Left lung (tissue), 14 donors: ENCODE measurements at places on chromosomes 1 and 21.

GRCh38 chr1:202007805-202008489 lies 2.4 kb upstream of the ELF3 start:
- peak; percentile 89 for DNase-seq

DNA sequence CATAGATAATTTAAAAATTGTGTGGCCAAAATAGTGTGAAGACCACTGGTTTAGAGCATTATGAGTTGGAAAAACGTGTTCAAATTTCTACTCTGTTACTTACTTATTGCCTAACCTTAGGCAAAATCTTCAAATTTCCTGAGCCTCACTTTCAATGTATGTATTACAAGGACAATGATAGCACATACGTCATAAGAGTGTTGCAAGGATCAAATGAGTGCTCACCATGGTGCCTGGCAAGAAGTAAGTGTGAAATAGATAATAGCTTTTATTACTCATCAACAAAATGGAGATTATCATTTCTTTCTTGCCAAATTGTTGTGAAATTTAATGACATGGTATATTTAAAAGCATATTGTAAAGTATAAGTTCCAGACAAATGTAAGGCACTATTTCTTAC lies 57.2 kb downstream of the FH start:
- DNase-seq, result no peak

GRCh38 chr1:234477386-234478151 lies 1.4 kb downstream of the TARBP1 start:
- no peak for DNase-seq

DNA sequence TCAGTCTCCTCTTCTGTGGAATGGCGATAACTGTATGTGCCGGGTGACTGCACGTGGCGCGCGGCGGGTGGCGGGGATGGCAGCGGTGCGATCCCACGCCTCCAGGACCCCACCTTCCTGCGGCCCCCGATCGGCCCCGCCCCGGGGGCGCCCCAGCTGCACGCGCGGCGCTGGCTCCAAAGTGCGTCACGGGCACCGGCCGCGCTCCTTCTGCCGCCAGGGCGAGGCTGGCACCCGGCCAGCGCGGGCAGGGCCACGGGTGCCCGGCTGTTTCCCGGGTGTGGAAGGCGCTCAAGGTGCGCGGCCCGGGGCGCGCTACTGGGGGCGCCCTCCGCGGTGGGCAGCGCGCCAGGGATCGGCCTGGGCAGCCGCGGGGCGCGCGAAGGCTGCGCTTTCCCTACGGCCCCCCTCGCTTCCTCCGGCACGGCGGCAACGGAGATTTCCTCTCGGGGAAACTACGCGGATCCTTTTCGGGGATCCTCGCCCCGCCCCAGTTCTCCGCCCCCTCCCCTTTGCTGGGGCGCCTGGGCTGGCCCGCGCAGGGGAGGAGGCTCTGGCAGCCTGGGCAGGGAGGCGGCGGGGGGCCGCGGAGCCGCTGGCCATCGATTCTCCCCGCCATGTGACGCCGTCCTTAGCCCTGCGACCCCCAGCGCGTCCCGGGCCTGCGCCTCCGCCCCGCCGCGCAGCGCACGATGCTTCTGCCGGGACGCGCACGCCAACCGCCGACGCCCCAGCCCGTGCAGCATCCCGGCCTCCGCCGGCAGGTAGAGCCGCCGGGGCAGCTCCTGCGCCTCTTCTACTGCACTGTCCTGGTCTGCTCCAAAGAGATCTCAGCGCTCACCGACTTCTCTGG lies at the start of gene EVA1C:
TSS of gene EVA1C (plus strand) at position 545 of the 853 bp plus-strand sequence. CDS start at position 693, 148 bp downstream.
- DNase-seq, result no peak

DNA sequence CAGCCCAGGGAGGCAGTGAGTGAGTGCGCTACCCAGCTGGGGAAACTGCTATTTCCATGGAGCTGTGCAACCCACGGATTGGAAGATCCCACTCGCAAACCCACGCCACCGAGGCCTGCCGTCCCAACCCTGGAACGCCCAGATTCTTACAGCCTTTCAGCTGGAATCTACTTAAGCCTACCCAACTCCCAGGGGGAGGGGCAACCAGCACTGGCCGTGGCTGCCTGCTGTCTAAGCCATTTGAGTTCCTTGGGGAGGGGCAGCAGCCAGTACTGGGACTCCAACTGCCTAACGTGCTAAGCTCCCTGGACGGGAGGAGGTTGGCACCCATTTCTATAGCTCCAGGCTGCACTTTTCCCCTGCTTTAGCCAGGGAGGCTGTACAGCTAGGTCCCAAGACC lies 27.1 kb upstream of the ZNF669 start:
- peak; percentile 50 for DNase-seq

DNA sequence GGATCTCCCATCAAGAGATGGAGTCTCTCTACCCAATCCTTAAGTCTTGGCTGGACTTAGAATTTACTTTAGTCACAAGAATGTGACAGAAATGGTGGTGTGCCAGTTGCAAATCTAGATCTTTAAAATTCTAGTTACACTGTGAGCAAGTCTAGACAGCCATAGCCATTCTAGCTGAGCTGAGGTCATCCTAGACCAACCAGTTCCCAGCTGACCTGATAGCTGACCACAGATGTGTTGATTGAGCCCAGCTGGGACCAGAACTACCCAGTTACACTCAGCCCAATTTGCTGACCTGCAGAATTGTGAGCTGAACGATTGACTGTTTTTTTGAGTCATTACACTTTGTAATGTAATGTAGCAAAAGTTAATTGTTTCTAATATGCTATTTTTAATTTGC lies 251.8 kb downstream of the ADGRL2 start:
- DNase-seq, result no peak

DNA sequence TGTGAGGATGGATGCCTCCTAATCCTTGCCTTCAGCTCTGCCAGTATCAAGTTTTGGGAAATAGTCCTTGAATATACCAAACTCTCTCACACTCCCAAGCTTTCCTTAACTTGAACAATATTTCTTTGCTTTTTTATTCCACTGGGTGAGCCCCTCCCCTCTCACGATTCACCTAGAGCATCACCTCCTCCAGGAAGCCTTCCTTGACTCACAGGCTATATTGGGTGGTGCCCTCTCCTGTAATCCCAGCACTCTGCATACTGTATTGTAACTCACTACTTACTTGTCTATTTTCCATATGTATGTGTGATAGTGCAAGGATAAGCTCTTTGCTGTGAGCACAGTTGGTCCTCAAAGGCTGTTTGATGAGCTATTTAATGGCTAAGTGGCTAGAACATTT lies 114.7 kb downstream of the PLXNA2 start:
- no peak for DNase-seq

- DNase-seq, result no peak
Measured at GRCh38 chr1:107677697-107678096, 287.3 kb downstream of the VAV3 start.

DNA sequence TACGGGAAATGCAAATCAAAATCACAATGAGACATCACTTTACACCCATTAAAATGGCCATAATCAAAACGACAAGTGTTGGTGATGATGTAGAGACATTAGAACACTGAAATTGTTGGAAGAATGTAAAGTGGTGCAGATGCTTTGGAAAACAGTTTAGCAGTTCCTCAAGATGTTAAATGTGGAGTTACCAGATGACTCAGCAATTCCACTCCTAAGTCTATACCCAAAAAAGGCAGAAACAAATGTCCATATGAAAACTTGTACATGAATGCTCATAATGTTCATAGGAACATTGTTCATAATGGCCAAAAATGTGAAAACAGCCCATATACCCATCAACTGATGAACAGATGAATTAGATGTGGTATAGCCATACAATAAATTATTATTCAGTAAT lies 267.4 kb downstream of the KCNH1 start:
- no peak for DNase-seq

DNA sequence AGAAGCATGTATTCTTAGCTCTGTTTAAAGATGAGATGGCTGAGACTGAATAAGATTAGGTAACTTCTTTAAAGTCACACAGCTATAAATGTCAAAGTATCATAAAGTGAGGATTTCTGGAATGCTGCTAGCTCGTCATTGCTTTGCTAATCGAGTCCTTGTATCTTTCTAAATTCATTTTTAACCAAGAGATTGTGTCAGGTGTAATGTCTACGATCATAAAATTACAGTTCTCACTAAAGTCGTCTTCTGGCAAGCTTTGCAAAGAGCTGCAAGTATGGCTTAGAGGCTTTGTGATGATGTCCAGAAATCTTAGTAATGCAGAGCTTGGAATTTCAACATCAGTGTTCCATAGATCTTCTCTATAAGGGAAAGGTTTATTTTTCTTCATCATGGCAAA lies 569.8 kb downstream of the LMO4 start:
- no peak for DNase-seq

DNA sequence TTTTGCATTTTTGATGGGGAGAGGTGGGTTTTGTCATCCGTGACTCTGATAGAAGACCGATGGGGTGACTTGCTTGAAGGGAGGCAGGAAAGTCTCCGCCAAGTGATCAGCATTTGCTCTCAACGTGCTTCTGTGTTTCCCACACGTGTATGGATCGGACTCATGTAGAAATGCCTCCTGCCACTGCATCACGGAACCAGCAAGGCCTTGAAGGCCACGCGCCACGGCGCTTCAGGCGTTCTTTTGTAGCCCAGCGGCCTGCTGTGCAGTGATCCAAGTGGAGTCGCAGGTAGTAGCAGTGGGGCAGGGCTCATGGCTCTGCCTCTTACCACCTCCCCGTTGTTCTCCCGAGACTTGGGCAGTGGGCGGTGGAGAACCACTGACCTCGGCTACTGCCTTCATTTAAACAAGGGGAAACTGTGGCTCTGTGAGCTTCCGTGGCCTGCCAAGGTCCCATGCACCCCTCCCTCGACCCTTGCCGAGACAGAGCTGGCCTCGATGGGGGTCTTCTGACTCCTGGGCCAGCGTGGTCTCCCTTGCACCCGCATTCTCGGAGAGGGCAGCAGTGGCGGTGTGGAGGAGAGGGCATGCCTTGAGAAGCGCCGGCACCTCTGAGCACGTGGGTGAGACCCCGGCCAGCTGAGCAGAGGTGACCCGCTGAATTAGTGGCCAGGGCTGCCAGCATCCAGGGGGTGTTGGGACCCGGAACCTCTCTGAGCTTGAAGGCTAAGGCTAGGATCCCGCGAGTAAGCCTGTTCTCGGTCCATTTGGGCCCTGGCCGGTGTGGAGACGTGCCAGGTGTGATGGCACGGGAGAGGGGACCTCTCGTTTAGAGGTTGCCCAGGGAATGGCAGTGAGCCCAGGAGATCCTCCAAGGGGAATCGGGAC lies 46.1 kb upstream of the ABCG1 start:
- no peak for DNase-seq

DNA sequence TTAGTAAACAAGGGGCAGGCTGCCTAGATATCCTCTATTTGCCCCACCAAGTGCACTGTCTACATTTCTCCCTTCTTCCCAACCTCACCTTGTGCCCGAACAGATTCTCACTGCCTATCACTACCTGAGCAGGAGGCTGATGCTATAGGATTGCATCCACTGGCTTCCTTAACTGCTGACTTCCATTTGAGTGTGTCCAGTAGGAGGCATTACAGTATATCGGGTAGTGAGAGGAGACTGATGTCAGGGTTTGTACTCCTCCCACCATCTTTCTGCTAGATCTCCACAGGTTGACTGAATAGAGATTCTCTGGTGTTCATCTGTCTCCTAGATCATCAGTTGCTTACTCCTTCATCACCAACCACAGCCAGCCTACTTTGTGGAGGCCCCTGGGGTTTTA lies 796.3 kb downstream of the LRRIQ3 start:
- no peak for DNase-seq

- no peak for DNase-seq
Measured at GRCh38 chr1:203479646-203480045, 4.0 kb downstream of the PRELP start.

DNA sequence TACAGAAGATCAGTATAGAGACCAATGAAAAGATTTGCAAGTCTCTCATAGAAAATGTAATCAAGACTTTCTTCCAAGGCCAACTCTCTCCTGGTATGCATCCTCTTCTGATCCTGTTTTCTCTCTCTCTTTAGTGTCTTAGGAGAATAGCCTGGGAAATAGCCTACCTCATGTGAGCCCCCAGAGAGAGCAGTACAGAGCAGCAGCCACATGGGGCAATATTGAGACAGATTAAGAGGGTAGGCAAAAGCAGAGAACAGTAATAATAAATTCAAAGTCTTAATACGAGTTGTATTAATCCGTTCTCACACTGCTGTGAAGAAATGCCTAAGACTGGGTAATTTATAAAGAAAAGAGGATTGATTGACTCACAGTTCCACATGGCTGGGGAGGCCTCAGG lies 61.4 kb downstream of the RNASEL start:
- no peak for DNase-seq

GRCh38 chr1:7000720-7001119 lies 215.5 kb downstream of the CAMTA1 start:
- DNase-seq, result no peak

DNA sequence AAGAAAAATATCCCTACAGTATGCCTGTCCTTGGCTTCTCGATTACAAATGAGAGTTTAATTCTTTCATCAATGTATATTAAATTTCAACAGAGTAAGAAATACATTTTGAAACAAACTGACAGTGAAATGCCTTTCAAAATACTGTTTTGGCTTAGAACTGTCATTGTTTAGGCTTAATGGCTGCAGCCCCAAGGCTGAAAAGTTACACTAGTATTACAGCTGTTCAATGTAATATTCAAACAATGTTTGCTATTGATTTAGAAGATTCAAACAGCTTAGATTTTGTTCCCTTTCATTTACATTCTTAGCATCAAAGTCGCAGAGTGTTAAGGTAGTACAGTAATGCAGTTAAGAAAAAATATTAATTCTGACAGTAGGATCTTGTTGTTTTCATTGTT lies 882.9 kb upstream of the ADGRL2 start:
- DNase-seq, result no peak

DNA sequence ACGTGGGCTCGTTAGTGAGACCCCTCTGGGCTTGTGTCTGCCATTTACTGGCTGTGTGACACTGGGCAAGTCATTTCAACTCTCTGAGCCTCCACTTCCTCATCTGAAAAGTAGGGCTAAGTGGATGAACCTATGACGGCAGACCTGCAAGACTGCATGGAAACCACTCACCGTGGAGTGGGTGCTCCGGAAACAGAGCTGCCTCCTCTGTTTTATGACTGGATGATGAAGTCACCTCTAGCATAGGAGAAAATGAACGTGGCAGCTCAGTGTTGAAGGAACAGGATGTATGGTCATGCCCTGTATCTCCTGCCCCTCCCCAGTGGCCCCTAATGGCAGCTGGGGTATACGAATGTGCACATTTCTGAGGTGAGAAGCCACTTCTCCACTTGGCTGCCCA lies 40.5 kb downstream of the STPG1 start:
- no peak for DNase-seq

DNA sequence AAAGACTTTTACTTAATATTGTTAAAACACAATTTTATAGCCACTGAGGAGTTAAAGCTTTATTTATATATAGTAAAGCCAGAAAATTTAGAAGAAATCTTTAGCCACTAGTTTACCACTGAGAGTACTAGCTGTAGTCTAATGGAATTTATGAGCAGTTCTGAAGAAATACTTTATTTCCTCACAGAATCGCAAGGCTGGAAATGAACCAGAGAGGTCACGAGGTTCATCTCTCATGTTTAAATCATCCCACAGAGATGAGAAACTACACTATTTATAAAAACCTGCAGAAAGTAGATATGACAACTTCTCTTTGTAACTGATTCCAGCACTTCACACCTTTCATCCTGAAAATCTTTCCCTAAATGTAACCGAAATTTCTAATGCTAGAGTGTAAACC lies 26.0 kb downstream of the ADGRL4 start:
- DNase-seq, result no peak

GRCh38 chr1:167420510-167420909 lies 97.8 kb downstream of the CD247 start:
- no peak for DNase-seq
